RWPE1 (cell line): ENCODE measurements at places on chromosomes 7 and 10.

DNA sequence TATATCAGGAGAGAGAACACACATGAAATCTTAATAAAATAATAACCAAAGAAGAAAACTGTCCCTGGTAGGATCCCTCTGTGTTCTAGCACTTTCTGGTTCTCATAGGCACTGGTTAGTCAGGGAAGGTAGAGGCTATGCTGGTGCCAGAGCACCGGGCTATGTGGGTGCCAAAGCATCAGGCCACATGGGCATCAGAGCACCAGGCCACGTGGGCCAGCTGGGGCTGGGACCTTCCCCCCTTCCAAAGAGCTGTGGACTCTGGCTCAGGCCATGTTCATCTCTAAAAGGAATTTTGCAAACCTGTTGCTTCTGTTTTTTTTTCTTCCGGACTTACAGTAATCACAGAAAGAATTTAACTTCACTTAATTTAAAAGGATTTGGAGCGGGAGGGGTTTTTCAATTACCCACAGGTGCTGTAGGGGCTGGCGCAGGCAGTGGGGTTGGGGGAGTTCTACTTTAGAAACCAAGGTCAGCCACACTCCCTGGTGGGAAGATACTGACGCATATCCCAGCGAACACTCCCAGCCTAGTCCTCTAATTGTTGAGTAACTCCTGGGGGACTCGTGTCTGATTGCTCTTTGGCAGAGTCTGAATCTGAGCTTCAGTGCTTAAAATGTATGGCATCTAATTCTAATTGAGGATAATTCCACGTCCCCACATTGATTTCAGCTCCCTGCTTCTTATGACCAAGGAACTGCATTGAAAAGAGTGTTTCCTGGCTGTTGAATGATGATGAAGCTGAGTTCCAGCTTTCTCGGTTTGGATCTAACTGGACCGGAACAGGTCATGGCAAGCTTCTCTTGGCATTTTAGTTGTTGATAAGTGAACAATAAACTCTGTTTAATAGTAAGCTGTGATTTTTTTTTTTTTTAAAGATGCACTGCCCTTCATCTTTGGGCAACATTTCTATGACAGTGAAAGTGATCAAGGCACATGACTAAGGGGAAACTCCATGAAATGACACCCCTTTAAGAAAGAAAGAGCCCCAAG is 110.7 kb upstream of the FZD8 start:
- DNase-seq, result no peak

DNA sequence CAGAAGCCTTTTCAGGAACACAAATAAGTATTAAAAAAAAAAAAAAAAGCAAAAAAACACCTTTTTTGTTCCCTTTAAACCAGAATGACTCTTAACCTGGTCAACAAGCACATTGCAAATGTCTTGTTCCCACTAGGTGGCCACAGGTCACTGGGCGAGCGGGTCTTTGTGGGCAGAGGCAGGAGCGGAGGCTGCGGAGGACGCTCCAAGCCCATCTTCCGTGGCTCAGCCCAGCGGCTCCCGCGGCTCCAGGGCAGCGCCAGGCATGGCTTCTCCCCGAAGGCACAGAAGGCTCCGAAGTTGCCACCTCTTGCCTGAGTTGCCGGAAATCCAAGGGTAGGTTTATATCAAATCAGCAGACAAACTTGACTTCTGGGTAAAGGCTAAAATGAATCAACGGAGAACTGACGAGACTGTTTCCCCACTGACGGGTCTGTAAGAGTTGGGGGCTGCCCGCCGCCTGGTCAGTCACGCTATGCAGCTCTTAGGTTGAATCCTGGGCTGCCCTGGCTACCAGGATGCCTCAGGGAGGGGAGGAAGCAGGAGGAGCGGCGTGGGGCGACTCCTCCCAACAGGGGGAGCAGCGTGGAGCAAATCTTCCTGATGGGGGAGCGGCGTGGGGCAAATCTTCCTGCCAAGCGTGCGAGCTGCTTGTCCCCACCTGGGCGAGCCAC is 144.5 kb downstream of the PTPRN2 start:
- no peak for DNase-seq

GRCh38 chr10:65993451-65993850 is 932.4 kb upstream of the LRRTM3 start:
- no peak for DNase-seq

- DNase-seq, result no peak
These were observed 66.3 kb upstream of the CAV2 start for GRCh38 chr7:116433246-116433645.

DNA sequence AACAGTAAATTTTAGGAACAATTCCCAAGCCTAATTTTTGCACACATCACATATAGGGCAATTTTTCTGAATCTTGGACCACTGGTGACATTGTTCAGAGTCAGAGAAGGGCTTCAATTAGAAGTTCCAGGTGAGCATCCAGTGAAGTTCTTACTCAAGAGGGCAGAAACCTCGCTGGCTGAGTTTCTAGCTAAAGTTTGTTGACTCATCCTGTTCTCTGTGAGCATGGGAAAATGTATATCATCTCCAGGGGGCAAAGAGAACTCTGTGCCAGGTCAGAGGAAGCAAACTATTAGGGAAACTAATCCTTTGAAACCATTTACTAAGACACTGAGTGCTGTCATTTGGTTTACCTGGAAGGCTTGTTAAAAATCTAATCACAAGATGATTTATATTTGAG is 695.6 kb upstream of the IGFBP3 start:
- no peak for DNase-seq

- no peak for DNase-seq
These were observed 3.1 kb upstream of the CFTR start for GRCh38 chr7:117476557-117477215.

DNA sequence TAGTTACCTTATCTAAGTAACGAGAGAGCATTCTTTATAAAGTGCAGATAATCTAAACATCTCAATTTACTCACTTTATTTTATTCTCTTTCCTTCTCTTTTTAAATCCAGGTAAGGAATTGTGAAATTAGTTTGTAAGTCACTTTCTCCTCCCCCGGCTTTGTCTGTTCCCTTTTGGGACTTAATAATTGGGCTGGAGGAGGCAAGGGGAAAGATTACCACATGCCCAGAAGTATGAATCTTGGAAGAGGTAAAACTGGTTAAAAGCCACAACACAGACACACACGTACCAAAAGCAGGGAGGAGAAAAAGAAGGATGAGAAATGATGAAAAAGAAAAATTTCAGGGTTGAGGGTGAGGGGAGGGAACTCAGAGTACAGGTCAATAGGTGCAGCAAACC is 63.3 kb upstream of the LRRC17 start:
- no peak for DNase-seq

DNA sequence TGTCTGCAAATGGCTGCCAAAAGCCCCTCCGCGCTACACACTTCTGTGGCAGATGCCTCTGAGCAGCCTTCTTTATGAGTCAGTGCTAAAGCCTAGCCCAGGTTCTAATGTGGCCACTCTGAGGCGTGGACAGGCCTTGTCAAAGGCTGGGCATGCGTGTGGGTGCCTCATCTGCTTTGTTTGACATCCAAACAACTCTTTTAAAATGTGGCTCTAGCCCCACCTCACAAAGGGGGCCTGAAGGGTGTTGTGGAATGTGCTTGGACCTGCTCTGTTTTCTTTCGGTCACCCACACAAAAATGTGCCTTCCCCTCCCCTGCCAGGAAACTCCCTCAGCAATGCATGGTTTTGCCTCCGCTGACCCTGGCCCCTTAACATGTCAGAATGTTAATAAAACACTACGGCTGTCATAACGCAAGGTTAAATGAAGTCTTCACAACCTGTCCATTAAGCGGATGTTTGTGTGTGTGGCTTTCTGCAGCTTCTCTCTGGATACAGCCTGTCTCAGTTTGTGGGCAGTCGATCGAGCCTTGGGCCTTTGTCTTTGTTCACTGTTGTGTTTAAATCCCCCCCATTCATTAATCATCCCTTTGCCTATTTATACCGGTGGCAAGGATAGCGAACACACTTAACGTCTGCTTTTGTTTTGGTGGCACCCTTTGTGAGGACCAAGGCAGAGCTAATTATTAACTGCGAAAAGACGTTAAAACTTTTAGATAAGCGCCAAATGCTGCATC is 718.9 kb downstream of the LRMDA start:
- DNase-seq, result peak; percentile 24

- DNase-seq, result no peak
These were observed 561.9 kb upstream of the GHITM start for GRCh38 chr10:83577421-83577820.

DNA sequence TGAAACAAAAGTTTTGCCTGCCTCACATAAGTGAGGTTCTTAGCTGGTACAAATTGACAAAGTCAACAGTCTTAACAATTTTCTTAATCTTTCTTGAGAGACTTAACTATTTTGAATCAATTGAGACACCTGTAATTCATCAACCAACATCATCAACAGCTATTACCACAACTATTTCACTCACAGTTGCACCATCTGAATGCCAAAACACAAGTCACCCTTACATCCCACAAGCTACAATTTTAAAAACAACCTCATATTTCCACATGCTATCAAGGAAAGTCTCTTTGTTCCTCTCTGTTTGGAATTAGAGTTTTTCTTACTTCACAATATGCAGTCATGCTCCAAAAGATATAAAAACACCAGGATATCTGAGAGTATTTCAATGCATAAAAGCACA is 4.9 kb downstream of the SMURF1 start:
- no peak for DNase-seq

GRCh38 chr10:120433141-120433540 is 23.9 kb upstream of the PLPP4 start:
- DNase-seq, result no peak

DNA sequence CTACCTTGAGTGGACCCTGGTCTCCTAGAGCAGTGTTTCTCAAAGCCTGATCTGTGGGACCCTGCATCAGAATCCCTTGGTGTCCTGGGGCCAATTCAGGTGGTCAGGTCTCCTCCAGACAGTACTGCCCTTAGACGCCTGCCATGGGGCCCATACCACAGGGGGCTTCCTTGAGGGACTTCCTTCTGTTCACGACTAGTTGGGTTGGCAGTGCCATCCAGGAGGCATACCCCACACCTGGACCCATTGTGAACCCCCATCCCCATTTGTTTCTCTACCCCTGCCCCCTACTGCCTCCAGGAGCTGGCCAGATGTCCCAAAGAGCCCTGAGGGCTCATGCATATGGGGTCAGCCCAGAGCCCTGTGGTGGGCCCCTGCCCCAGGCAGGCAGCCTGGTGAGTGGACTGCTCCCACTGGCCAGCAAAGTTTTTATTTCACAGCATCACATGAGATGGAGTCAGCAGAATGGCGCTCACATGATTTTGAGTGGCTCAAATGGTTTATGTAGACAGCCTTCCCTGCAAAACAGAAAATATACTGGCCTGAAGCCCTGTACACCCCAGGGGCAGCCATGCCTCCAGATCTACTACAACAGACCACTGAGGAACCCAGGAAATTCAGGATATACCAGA is 259.9 kb upstream of the ZMIZ1 start:
- no peak for DNase-seq

DNA sequence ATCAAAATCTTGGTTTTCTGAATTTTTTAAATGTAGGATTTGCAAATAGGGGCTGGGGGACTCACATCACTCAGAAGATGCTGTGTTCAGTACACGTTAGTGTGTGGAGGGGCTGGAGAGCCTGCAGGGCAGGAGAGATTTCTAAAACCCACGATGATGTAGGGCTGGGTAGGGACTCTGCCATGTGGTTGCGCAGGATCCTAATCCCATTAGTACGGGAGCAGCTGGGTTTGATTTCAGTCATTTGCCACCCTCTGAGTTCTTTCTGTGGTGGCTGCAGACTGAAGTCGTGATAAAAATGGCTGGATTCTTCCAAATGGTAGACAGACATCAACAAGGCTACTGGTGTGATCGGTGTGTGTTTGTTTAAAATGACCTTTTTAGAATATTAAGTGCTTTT is 14.2 kb upstream of the GET4 start:
- DNase-seq, result no peak

- peak; percentile 100 for DNase-seq
These were observed at the start of gene GSTO2 for GRCh38 chr10:104268713-104269645. Gene GSTO2 (plus strand): TSS chr10:104269184. CDS start chr10:104274916, 5,732 bp downstream.

GRCh38 chr7:120997882-120998474 is 9.5 kb downstream of the CPED1 start:
- no peak for DNase-seq

DNA sequence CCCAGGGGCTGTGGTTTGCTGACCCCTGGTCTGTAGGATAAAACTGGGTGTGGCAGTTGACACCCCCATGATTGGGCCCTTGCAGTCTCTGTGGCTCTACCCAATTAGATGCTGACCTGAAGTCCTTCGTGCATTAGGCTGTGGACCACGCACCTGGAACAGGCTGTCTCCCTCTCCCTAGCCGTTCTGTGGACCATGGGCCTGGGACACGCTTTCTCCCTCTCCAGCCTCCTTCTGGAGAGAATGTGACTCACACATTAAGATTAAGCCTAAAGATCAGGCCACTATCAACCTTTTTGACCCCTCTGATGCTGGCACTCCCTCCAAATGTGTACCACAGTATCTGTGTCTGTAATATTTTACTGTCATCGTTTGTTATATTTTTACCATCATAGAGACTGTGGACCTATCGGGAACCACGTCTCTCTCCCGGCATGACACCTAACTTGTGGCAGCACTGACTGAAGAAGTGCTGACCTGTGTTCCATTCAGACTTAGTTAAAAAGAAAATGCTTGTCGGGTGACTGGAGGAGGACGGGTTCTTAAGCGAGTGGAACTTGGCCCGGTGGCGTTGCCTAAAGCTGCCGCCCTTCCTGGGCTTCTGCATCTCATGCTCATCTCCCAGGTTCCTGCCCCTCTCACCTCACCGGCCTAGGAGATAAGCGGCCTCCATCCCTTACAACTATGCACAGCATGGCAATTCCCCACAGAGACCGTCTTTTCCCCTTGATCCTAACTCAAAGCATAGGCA is 92.8 kb downstream of the WDR37 start:
- no peak for DNase-seq

GRCh38 chr10:86918022-86918471 is 39.4 kb downstream of the MMRN2 start:
- DNase-seq, result peak; percentile 31

DNA sequence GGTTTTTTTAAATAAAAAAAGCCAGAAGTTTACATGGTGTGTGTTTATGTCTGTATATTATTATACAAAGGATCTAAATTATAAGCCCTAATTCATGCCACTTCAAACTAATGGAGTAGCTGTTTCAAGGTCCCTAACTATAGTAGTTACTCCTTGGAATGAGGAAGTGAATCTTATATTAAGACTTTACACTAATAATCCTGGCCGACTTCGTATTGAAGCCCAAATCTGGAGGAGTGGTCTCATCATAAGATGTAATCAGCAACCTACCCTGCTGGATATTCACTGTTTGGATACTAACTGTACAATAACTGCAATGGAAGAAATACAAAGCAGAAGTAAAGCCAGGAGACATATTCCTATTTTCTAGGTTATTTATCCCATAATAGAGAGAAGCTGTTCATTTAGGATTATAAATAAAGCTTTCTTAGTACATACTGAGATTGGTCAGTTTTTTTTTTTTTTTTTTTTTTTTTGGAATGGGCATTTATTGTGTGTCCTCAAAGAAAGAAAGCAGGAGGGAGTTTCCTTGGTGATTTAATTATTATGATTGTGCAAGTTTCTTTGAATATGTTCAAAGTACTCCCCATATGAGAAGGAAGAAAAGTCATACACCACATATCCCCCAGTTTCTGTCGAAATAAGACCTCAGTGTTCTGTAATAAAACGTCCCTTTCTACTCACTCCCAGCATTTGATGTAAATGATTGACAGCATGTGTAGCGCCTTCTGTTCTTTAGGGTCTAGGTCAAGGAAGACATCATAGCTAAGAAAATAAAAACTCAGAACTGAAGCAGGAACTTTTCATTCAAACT is 397.8 kb downstream of the EXOC4 start:
- DNase-seq, result no peak

- no peak for DNase-seq
These were observed 85.5 kb downstream of the WDR37 start for GRCh38 chr10:1141701-1142100.
